ENCODE measurements at places on chromosomes 2 and 18.

- DNase-seq = no peak
Measured at GRCh38 chr2:202808754-202809153, 62.8 kb downstream of the ICA1L start.

GRCh38 chr2:172065111-172065510 lies 20.2 kb upstream of the DLX1 start:
- DNase-seq = no peak

- no peak for DNase-seq
Measured at GRCh38 chr2:215356948-215357461, 45.1 kb downstream of the ATIC start.

DNA sequence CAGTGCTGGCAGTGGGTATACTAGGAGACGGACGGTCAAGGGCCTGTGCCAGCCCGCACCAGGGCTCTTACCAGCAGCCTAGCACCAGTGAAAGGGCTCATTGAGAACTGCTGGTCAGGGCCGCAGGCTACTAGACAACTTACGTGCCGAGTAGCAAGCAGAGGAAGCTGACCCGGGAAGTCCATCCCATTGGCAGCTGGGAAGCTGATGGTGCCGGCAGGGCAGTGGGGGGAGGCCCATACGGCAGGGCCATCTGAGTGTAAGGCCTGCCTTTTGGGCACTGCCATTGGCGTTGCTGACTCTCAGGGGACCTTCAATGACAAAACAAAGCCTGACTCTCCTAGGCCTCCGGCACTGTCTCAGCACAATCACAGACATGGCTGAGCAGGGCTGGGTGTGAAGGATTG lies 20.6 kb downstream of the EFR3B start:
- DNase-seq = no peak

- no peak for DNase-seq
Measured at GRCh38 chr2:60357996-60358395, 195.5 kb downstream of the BCL11A start.

DNA sequence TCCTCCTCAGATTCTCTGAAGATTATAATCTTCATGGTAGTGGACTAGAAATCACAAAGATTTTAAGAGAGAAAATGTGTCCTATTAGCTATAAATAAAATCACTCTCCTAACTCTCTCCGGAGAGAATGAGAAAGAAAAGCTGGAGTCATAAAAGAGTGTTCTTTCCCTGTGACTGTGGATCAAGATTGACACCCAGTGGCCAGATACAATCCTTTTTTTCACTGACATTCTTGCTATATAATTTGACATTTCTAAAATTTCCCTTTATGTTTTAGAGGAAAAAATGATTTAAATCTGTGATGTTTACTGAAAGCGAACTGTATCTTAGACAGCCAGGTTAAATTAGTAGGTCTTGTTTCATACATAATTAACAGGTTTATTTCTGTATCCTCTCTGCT lies 35.4 kb upstream of the LRP2 start:
- DNase-seq = peak; percentile 27

DNA sequence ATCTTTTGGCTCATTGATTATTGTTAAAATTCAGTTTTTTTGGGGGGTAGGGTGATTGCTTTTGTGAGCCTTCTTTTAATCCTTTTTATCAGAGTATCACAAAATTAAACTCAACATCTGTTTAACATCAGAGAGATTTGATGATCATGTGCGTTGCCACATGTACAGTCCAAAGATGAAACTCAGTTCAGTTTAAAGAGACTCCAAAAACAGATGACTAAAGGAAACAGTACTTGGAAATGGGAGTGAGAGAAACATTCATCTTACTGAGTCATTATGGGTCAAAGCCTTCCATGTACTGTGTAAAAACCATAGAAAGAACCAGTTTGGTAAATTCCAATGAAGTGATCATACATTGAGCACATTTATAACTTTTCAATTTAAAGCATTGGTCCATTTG lies 53.0 kb downstream of the LYPD6 start:
- DNase-seq = no peak

DNA sequence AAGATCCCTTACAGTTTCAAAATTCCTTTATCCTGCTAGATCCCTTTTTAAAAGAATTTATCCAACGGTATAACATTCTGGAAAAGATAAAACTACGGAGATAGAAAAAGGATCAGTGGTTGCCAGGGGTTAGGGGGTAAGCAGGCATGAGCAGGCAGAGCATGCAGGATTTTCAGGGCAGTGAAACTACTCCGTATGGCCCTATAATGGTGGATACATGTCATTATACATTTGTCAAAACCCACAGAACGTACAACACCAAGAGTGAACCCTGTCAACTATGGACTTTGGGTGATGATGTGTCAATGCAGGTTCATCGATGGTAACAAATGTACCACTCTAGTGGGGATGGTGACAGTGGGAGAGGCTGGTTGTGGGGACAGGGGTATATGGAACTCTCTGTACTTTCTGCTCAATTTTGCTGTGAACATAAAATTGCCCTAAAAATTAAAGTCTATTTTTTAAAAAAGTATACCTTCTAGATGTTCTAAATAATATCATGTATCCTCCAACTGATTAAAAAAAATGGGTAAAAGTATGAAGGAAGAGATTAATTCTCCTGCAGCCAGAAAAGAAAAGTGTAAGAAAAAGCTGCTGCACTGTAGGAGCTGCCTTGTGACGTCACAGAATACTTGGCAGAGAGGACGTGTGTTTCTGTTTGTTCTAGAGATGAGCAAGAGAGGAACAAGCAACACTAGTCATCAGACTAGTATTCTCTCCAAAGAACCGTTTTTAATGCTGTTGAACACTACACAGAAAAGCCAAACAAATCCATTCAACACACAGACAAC lies 23.6 kb downstream of the ANKRD44 start:
- DNase-seq = no peak

DNA sequence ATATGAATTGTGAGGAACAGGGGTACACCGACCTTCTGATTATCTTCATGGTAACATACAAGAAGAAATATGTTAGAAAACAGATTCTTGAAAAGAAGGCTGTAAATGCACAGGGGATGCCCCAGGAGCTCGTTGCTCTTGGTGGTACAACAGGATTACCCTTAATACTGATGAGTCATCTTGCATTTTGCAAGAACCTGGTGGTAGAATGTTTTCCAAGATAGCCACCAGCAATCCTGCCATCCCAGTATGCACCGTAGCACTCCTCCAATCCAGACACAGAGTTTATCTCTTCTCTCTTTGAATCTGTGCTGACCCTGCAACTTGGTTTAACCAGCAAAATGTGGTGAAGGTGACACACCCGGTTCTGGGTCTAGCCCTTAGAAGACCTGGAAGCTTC lies 238.3 kb downstream of the EN1 start:
- no peak for DNase-seq

- DNase-seq = no peak
Measured at GRCh38 chr2:45236268-45236667, 227.0 kb upstream of the SIX2 start.

DNA sequence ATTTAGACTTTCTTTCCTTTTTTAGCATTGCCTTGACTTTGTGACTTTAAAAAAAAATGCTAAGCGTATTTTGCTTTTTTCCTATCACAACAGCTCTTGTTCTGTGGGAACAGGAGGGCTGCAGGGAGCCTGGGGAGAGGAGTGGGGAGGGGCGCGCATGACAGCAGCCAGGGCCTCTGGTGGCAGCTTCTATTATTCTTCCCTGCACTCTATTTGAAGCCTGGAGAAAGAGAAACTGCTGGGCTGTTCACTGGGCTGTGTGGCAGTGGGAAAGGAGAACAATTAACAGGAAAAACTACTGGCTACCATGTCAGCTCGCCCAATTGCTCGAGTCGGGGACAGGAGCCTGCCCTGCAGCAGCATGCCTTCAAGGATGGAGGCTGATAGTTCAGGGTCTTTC lies 119.0 kb upstream of the ZBTB14 start:
- no peak for DNase-seq

- no peak for DNase-seq
Measured at GRCh38 chr2:166060191-166060590, 67.6 kb downstream of the SCN1A start.

DNA sequence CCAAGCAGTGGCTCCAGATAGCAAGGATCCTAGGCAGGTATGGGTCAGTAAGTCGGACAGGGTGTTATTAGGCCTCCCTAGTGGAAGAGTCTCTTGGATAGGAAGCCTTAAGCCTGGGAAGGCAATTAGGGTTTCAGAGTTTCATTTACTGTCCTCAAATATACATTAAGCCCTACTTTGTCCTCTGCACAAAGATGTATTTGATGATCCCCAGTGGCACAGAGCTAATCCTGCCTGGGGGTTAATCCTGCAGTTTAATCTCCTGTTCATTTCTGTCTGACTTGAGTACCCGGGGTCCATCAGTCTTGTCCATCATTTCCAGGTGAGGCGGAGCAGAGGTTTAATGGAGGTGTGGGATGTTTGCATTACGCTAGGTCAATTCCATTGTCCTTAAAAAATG lies 62.0 kb downstream of the MTCL1 start:
- DNase-seq = no peak

GRCh38 chr2:217419055-217419671 lies 559.3 kb upstream of the TNP1 start:
- no peak for DNase-seq

DNA sequence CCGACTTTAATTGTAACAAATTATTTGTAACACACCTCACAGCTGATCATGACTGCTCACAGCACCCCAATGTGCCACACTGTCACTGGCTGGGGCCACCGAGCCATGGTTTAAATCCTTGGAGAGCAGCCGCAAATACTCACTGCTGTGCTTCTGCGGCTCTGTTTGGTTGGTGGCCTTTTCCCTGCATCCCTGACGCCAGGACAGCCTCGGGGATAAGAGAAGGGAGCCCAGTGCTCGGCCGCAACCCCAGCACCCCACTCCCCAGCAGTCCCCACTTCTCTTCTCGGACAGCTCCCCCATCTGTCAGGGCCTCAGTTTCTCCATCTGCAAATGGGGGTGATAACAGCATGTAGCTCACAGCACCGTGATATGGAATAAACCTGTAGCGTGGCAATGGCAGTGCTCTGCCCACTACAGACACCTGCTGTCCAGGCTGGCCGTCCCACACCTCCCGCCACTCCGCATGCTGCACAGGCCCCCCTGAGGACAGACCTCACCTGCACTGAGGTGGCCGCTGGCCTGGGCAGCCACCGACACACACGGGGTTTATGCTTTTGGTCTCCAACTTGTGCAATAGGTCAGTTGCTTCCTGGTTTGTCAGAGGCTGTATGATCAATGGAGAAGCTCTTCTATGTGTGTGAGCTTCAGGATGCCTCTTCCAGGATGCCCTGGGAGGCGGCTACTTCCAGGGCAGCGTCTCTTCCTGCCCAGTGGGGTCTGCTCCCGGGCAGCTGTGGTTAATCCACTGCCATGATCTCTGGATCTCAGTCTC lies 87.1 kb downstream of the NDUFA10 start:
- no peak for DNase-seq

- no peak for DNase-seq
Measured at GRCh38 chr2:240405684-240406313, 29.7 kb upstream of the GPC1 start.

DNA sequence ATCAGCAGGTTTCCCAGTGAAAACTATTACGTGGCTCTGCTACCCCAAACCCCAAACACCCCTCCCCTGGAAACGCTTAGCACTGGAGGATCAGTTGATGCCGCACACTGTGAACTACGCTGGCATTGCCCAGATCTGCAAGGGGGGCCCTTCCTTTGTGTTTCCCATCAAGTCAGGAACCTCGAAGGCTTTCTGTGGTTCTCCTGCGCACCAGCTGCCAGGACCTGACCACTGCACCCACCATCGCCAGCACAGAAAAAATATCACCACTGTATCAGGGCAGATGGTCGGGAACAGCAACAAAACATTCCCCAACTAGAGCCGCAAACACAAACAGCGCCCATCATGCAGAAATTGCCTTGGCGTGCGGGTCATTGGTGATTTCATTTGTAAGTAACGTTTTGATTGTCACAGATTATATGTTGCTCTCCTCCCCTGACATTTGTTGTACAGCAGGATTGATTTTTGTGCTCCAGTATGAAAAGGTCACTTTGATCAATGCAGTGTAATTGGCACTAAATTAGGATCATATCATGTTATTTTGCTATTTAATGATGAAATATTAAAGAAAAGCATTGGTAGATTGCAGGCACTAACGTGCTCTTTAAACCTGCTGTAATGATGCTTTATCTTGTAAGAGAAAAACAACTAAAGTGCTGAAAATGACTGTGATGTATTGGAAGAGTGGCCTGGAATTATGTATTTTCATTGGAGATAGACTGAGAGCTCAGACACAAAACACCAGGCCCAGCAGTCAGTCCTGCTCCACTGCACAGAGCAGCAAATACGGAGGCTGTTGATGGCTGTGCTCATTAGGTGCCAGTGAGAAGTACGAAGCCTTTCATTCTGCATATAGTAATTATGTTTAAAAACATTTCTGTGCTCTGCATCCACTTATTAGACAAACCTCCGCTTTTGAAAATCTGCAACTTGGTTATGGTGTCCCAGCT lies 833.2 kb upstream of the SALL3 start:
- DNase-seq = no peak

GRCh38 chr18:13257361-13257980 lies 38.9 kb downstream of the LDLRAD4 start:
- DNase-seq = no peak

DNA sequence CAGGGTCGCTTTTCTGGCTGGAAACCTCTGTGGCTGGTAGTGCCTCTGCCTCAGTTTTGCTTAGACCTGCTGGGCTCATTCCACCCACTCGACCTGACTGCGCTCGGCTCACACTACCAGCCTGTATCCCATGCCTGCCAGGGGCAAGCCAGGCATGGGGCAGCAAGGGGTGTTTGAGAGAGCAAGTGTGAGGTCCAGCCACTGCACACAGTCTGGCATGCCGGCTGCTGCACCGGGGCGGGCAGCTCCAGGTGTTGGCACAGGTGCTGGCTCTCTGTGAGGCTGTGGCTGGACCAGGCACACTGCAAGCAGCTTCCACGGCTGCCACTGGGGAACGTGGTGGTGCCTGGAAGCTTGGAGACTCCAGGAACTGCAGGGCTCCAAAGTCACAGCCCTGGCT lies 90.9 kb downstream of the ATAD2B start:
- no peak for DNase-seq

- DNase-seq = no peak
Measured at GRCh38 chr2:5394223-5394622, 298.0 kb upstream of the SOX11 start.

GRCh38 chr2:60710707-60711106 lies 45.4 kb upstream of the PAPOLG start:
- DNase-seq = no peak

- no peak for DNase-seq
Measured at GRCh38 chr2:182266909-182267308, 159.9 kb downstream of the PDE1A start.

DNA sequence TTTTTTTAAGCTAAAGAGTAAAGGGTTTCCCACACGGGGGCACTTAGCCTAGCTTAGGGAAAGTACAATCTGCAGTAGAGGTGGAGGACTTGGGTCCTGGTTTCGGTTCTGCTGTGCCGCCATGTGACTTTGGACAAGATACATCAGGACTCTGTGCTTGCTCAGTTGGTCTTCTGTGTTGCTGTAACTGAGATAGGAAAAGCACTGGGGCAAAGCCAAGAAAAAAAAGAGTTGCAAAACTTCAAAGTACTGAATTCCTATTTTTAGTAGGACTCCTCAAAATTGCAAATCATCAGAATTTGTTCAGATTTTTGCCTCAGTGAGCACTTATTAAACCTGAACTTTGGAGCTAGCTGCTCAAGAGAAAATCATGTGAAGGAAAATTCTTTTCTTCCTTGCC lies 96.3 kb upstream of the STON1 start:
- no peak for DNase-seq
